ENCODE measurements at places on chromosomes 2 and 18. TPM values are rescaled to one million over a fixed set of nuclear protein-coding genes. Genes with fewer than 3 reads are reported as not detected.

GRCh38 chr2:129301431-129301913 lies 678.0 kb upstream of the RAB6C start:
- DNase-seq = no peak

- no peak for DNase-seq
Measured at GRCh38 chr2:205461169-205461568, 221.1 kb upstream of the NRP2 start.

- no peak for DNase-seq
Measured at GRCh38 chr2:145815933-145816332, 1296.0 kb upstream of the ZEB2 start.

DNA sequence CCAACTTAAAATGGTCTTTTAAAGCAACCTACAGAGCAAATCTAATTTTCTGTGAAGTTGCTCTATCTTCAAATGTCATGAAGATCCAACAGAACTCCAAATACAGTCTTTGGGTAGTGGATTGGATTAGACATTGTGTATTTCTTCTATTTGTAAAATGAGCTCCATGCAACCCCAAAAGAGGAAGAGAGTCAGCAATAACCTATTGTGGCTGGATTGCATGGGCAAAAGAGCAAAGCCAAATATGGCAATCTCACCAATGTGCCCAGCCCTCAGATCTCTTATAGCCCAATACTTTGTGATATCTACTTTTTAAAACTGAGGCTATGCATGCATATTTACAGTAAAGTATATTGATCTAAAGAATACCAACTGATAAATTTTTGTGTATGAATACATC lies 146.3 kb downstream of the TXNL1 start:
- DNase-seq = no peak

- DNase-seq = no peak
Measured at GRCh38 chr18:3889803-3890202, 439.8 kb downstream of the TGIF1 start.

DNA sequence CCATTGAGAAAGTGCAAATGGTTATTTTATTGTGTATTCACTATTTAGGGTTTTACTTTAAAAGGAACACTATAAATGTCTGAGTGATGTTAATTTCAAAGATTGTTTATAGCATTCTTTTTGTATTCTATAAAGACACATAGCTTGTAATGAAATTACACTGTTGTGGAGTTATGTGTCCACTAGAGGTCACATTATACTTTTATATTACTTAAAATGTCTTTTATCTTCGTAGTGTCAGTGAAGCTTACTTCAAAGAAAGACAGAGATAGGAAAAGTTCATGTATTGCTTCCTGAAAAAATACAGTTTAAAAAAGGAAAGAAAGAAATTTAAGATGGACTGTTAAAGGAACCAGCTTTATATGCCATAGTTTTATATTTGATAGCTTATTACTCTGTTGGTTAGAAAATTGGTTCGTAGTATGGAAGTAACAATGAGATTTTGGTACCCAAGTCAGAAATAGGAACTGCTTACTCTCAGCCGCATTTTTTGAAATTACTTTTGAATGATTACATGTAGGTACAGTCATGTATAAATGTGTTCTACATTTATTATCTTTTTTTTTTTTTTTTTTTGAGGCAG lies 20.5 kb downstream of the APLF start:
- no peak for DNase-seq

GRCh38 chr18:78979056-78979729 lies 425 bp upstream of the SALL3 start:
- no peak for DNase-seq

Gene LYPD6B
- 85.3 TPM for total RNA-seq

Gene KIF5C
- 3.2 TPM for total RNA-seq

Gene NYAP2
- total RNA-seq = not detected

Gene PLA2R1
- total RNA-seq = 32.2 TPM

Gene ATP5MC3
- total RNA-seq = 145 TPM

Gene CNDP1
- total RNA-seq = 0.21 TPM

Gene MYL12B
- 279 TPM for total RNA-seq

Gene COLEC12
- 5.1 TPM for total RNA-seq

Gene ABCG5
- not detected for total RNA-seq

Gene DUSP2
- 90.1 TPM for total RNA-seq

Measured in suprapubic skin (tissue), 4 donors.